ENCODE measurements at places on chromosomes 3 and 15.

- DNase-seq, result no peak
Observed at GRCh38 chr15:74908635-74909034, 2.0 kb upstream of the FAM219B start.

GRCh38 chr3:97264180-97264579, 449.8 kb downstream of the EPHA6 start:
- DNase-seq, result no peak

DNA sequence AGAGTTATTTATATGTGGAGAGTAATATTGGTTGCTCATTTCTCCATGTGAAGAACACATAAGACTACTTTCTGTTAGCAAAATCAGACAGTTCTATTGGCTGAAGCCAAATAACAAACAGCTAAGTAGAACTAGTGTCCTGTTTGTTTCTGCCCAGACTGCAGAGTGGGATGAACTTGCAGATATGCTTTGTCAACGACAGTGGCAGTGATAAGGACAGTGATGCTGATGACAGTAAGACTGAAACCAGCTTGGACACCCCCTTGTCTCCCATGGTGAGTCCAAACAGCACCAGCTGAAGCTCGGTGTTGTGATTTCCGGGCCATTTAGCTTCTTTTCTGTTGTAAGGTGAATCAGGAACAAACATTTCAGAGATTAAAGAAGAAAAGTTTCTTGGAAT, 102.6 kb upstream of the IL12A start:
- DNase-seq, result no peak

DNA sequence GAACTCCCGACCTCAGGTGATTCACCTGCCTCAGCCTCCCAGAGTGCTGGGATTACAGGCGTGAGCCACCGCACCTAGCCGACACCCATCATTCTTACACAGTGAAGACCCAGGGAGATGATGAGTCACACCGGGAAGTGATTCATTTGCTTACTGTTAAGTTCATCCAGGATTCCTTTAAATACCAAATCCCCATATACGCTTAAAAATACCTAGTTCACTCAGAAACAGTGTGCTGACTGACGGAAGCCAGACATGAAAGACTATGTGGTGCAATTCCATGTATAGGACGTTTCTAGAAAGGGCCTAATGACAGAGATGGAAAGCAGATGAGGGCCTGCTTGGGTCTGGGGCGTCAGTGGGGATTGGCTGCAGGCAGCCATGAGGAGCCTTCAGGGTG, 75.2 kb downstream of the APBA2 start:
- peak; percentile 58 for DNase-seq

DNA sequence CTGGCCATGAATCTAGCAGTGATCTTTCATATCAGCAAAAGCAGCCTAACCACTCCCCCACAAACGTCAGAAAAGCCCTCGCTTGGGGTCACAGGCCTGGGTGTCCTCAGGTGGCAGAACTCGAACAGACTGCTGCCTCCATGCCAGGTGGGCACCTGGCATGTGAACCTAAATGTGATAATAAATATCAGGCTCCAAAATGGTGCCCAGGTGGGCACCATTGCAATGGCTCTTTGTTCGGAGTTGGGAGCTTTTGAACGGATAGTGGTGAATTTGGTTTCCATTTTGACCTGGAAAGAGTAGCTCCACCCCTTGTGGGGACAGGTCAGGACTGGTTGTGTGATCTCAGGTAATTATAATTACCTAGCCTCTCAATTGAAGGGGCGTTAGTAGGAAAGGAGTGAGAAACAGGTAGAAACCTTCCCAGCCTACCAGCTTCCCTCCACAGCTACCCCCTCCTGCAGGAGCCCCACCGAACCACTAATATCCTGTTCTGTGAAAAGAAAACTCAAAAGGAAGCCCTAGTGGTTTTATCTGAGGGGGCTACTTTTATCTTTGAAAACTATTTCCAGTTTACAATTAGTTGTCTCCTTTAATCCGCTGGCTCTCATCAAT, 18.1 kb downstream of the MYO1E start:
- DNase-seq, result no peak

DNA sequence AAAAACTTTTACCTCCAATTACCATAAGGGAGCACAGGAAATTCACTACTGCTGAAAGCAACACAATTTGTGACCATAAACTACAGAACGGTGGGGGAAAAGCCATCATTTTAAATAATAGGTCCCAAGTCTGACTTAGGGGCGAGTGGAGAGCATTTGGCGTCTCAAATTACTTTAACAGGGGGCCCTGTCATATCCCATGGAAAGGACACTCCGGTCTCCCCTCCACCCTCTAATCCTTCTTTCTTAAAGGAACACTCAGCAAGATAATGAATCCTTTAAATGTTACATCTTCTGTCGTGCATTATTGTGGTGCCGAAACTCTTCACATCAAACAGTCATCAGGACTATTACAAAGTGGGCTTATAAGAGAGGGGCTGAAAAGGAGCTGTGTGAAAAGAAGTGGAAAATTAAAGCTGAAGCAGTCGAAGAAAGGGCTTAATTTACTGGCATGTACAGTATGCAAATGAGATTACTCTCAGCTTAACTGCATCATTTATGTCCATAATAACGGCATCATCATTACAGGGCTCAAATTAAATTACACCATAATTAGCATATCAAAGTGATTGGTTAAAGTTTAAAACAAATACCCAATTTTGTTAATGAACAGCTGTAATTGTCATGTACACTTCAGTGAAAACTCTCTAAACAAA, 342.2 kb downstream of the FOXP1 start:
- DNase-seq, result no peak

- peak; percentile 19 for DNase-seq
Observed at GRCh38 chr15:99073008-99073717, 31.7 kb upstream of the SYNM start.

- no peak for DNase-seq
Observed at GRCh38 chr3:186180891-186181481, 72.1 kb upstream of the ETV5 start.

DNA sequence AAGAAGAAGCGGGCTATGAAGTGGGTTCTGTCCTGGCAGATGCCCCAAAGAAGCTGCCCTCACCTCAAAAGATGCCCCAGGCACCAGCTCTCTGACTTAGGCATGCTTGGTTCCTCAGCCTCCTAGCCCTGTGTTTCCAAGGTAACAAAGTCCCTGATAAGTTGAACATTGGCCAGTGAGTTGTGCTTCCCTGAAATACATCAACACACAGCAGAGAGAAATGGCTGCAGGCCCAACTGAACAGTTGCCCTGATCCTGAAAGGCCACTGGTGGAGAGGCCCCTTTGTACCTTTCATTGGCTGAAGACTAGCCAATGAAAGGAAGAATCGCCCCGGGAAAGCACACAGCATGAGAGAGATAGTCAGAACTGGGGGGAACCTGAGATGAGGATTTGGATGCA, 169.9 kb upstream of the CTNNB1 start:
- no peak for DNase-seq

DNA sequence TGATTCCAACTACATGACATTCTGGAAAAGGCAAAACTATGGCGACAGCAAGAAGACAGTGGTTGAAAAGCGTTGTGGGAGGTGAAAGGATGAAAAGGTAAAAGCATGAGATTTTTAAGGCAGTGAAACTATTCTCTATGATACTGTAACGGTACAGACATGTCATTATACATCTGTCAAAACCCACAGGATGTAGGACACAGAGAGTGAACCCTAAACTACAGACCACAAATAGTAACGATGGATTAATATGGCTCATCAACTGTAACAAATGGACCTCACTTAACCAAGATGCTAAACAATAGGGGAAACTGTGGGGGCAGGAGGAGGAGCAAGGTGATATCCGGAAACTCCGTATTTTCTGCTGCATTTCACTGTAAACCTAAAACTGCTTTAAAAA, 39.1 kb downstream of the MYO9A start:
- no peak for DNase-seq

- DNase-seq, result no peak
Observed at GRCh38 chr15:65156692-65157091, 23.1 kb upstream of the PDCD7 start.

DNA sequence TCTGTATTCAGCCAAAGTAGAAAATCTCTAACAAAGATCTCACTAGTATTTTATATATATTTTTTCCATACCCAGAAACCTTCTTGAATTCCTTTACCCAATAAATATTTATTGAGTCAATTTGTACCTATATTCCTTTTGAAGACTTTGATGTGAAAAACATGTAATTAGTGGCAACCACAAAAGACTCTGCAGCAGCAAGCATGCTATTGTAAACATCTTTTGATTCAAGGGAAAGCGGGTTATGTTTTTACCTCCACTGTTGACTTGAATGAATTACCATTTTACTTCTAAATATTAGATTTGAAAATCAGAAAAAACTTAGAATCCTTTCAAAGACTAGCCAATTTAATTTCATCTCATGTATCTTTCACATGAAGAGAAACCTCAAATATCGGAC, 2.4 kb downstream of the GPR15 start:
- no peak for DNase-seq

GRCh38 chr3:168094877-168095610, 680 bp downstream of the GOLIM4 start:
- DNase-seq, result peak; percentile 49

DNA sequence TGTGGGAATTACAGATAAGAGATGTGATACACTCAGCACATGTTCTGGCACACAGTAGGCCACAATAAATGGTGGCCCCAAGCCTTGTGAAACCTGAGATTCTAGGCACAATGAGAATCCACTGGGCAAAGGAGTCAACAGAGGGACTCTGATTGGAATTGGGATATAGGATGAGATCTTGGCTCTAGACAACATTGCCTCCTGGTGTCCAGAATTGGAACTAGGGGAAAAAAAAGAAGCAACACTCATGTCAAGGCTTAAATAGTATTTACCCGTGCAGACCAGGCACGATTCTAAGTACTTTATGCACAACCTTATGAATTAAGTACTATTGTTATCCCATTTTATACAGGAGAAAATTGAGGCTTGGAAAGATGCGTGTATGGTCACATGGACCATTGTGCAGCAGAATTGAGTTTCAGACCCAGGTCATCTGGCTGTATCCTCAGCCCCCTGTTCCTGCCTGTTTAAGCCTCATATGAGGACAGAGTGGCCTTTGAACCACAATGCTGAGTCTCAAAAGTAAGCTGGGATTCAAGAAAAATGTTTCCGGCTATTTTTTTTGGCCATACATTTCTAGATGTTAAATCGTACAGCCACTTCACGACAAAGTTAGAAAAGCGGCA, 124.8 kb downstream of the SV2B start:
- peak; percentile 6 for DNase-seq

GRCh38 chr15:62896380-62896866, 146.1 kb upstream of the TPM1 start:
- DNase-seq, result no peak

- DNase-seq, result no peak
Observed at GRCh38 chr3:804211-804610, 288.6 kb upstream of the CNTN6 start.

DNA sequence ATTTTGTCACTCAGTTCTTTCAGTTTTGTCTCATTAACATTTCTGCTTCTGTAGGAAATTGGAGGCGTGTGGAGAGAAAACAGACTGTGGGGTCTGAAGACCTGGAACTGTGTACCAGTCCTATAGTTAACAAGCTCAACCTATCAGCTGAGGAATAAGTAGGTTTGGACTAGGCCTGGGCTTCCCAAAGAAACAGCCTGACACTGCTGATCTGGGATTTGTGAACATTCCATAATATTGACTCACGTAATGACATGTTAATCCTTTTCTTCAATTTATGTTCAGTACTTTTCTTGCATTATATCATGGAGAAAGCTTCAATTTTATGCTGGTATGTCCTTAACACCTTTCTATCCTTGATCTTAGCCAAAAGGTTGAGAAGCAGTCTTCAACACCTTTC, 181.6 kb upstream of the RORA start:
- DNase-seq, result no peak

GRCh38 chr3:182981038-182981380, 671 bp upstream of the DCUN1D1 start:
- DNase-seq, result no peak

- DNase-seq, result peak; percentile 10
Observed at GRCh38 chr3:55405436-55405835, 81.7 kb downstream of the WNT5A start.

DNA sequence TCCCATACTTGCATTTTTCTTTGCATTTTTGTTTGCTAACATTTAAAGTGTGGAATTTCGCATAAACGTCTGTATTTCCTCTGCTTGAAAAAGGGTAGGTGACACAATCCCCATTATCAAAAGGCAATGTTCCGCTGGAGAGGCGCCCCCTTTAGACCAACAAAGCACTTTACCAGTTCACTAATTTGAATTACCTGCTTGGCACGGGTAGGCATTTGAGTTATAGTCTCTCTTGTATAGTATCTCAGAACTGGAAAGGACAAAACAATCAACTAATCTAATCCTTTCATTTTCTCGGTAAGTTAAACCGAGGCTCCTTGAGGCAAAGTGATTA, 775 bp upstream of the CCDC39 start:
- DNase-seq, result peak; percentile 32

- DNase-seq, result peak; percentile 65
Observed at GRCh38 chr3:141412087-141412935, 44.0 kb downstream of the ZBTB38 start.

DNA sequence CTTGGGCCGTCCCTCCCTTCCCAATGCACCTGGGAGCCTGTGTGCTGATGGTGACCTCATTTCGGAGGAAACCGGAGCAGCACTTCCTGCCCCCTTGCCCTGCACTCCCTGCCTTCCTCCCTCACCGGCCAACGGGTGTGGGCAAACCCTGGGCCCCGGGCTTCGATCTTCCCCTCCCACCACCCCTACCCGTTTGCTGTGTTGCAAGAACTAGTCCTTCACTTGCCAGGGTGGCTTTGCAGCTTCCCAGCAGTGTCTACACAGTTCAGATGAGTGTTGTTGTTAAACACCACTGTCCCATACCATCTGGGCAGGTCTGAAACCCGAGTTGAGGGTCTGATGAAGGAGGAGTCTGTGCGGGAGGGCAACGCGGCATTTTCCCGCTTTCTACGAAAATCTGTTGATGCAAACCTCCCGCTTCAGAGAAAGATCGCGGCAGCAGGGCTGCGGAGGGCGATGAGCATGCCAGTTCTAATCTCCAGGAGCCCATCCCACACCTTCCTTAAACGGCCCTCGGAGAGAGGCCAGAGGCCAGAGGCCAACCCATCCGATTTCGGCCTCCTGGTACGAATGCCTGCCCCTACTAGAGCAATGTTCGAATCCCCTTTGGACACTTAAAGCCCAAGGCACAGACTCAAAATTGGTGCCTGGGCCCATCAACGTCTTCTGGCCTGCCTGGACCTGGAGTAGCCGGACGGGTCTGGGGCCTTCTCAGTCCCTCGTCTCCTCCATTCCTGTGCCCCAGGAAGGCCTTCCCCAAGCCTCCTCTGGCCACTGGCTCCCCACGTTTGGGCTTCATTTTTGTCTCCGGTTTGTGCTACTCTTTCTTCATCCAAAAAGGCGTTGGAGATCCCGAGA, 35.7 kb upstream of the POLG start:
- DNase-seq, result no peak

DNA sequence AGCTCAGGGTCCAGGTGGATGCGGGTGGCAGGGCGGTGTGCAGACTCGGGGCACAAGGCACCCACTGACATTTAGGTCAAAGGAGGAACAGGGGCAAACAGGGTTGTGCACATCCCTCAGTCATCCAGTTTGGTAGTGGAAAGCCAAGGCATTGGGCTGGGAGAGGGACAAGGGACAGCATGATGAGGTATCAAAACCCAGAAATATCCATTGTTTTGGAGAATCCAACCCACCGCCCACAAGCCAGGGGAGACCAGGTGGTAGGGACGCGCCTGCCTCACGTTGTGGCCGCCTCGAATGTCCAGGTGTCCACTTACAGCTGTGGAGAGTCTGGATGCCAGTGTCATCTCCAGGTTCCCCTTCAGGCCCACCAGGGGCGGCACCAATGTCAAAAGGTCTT, 33.3 kb downstream of the SLC41A3 start:
- DNase-seq, result no peak

GRCh38 chr3:17354341-17354740, 388.1 kb downstream of the TBC1D5 start:
- no peak for DNase-seq

- DNase-seq, result no peak
Observed at GRCh38 chr3:156463123-156463522, 91.8 kb downstream of the SSR3 start.

Data from fibroblast of upper back skin (primary cell).